Right lobe of liver (tissue), 6 donors: ENCODE measurements at places on chromosomes 4 and X.

- DNase-seq, result peak; percentile 74
Measured at GRCh38 chr4:128863312-128864075, 54.0 kb downstream of the JADE1 start.

DNA sequence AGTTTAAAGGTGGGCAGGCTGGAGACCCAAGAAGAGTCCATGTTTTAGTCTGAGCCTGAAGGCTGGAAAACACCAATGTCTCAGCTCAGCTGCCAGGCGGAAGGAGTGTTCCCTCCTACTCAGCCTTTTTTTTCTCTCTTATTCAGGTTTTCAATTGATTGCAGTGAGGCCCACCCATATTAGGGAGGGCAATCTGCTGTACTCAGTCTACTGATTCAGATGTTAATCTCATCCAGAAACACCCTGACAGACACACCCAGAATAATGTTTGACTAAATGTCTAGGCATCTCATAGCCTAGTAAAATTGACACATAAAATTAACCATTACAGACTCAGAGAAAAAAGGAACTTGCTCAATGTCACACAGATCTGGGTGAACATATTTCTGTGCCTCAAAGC is 347.1 kb downstream of the GBA3 start:
- no peak for DNase-seq

- no peak for DNase-seq
Measured at GRCh38 chr4:138034871-138035270, 207.3 kb downstream of the SLC7A11 start.

GRCh38 chr4:102143433-102143832 is 201.8 kb downstream of the SLC39A8 start:
- no peak for DNase-seq

GRCh38 chrX:15854080-15854655 is 445 bp downstream of the AP1S2 start:
- DNase-seq, result peak; percentile 58

GRCh38 chr4:165016971-165017370 is 14.8 kb upstream of the TRIM60 start:
- DNase-seq, result no peak

GRCh38 chr4:74934016-74934831 is 1.3 kb downstream of the PARM1 start:
- DNase-seq, result peak; percentile 55

DNA sequence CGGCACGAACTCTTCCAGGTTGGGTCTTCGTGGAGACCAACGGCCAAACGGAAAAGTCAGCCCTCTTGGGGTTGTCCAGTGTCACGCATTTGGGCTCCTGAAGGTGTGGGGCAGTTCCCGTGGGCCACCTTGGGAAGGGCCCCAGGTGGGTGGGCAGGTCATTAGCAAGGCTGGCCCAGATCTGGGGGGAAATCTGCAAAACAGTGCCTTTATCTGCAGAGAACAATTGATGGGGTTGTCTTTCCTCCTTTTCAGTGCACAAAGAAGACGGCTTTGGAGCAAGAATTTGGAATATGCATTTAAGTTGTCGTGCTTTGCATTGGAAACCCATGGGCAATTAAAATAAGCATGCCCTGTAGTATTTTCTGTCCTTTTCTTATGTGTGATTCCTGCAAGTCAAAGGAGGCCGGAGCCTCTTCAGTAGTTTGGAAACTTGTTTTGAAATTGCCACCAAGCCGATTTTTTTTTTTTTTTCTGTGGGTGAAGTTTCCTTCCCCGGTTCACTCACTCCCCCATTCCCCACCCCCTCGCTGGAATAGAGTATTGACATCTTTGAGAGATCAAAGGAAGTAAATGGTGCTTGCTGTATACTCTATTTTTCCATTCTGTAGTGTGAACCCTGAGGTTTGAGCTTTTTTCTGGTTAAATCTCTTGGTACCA is 9.8 kb downstream of the ZIC3 start:
- no peak for DNase-seq

GRCh38 chr4:56674984-56675383 is 6.1 kb downstream of the HOPX start:
- no peak for DNase-seq

DNA sequence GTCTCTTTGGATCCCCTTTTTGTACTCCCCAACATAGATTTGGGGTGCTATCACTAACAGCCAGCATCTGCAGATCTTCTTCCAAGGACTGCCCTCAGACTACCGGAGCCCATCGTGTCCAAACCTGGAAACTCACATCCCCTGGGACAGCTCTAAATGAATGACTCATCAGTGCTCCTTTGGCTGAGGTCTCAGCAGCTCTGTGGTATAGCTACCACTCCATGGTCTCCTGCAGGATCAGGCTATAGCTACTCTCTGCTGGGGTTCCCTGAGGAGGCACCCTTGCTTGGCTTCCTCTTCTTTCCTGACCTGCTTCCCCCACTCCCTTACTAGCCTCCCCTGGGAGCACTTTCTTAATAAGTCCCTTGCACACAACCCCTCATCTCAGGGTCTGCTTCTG is 97.5 kb upstream of the PRPS2 start:
- no peak for DNase-seq
